Dermis microvascular lymphatic vessel endothelial cell (primary cell): ENCODE measurements at places on chromosomes 6 and 20.
A peak's percentile ranks its signal among the peaks of the same experiment; 100 is the strongest.

DNA sequence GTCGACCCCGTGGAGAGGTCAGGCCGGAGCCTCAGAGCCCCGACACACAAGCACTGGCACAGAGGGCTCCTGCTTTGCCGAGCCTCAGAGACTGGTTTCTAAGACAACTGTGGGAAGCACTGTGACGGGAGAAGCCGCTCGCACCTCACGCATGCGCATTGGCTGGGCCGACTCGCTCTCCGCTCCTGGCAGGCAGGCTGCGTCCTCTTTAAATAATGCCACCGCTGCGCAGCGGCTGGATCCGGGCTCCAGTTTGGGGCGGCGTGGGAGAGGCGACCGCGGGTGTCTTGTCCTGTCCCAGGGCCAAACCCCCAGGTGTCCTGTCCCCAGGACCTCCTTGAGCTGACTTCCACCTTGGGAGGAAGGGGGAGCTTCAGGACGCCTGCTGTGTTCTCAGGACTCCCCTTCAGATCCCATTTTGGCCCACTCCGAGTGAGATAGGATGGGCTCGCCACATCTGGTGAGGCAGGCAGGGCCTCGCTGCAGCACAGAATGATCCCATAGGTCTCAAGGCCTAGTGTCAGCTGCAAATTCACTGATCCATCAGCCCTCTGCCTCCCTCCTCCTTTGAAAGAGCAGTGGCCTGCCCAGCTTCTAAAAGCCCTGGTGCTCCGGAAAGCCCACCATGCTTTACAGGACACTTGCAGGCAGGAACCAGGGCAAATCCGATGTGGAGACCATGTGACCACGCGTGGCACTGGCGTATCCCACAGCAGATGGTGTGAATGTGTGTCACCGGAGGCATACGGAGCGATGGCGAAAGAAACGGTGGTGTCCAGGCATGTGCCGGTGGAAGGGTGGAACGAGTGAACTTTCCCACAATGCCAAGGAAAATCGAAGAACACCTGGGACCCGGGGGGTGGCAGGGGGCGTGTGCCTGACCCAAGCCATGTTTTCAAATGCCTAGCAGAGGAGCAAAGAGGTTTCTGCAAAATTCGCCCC is 169.3 kb upstream of the ZNF337 start:
- DNase-seq: peak; percentile 30

DNA sequence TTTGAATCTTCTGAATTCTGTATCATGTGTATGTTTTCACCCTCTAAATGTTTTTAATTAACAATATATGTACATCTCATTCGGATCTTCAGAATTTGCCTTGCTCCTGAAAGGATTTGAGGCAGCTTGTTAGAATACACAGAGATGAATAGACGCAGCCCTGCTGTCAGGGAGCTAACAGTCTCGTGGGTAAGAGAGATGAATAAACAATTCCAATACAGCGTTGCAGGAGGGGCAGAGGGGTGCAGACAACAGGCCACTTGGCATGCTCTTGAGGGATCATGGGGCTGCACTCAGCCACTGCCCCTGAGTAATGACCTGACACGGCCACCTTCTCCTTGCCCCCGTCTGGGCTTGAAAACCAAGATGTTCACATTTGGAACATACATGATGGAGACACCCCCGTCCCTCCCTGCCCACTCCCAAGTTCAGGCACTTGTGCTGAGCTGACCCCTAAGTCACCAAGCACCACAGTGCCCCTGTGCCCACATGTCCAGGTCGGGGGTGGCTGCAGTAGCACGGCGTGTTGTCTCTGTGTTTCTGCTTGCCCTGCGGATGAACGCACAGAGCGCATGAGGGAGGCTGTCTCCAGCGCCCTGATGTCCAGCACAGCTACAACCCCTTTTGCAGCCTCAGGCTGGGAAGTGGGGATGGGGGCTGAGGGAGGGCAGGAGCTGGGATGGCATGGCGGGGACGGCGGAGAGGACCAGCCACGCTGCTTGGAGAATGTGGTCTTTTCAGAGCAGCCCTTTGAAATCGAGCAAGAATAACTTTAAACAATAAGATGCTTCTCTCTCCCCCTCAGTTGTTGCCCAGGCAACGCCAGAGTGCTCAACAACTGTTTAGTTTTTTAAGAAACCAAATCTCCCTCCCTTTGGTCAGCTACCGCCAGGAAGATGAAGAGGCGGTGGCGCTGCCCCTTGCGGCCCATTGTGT is 33.0 kb upstream of the CDH22 start:
- DNase-seq: no peak

- DNase-seq: no peak
Measured at GRCh38 chr20:4299216-4299615, 283.9 kb upstream of the RNF24 start.

- no peak for DNase-seq
Measured at GRCh38 chr6:148904896-148905870, 158.4 kb downstream of the UST start.

DNA sequence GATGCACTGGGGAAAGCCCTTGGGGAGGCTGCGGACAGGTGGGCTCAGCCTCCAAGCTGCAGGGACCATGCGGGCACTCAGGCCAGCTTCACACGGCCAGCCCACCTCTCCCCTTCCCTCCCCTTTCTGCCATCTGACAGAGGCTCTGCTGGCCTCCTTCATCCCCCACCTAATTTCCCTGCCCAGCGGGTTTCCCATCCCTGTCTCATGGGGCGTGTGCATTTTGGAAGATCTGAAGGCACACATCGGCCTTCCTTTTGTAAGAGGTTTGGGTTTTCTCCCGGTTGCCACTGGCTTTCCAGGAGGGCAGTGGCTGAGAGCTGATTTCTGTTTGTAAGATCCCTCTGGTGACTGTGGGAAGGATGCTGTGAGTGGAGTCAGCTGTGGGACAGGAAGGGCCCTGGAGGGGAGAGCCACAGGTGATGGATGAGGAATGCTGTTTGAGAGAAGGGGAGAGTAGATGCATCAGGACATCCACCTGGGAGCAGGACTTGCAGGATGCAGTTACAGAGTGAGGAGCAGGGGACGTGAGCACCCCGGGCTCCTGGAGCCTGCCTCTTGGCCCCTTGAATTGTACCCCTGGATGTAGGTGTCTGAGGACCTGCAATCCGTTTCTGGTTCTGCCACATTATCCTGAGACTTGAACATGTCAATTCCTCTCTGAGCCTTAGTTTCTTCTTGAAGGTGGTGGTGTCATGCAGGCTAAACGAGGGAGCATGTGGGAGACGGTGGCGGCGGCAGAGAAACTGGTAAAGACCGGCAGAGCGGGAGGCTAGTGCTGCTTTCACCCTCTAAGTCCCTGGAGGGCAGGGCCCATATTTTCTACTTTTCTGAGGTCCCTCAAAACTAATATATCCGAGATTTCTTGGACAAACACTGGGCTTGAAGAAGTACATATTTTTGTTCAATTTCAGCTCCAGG is 5.9 kb upstream of the TUBB1 start:
- no peak for DNase-seq

DNA sequence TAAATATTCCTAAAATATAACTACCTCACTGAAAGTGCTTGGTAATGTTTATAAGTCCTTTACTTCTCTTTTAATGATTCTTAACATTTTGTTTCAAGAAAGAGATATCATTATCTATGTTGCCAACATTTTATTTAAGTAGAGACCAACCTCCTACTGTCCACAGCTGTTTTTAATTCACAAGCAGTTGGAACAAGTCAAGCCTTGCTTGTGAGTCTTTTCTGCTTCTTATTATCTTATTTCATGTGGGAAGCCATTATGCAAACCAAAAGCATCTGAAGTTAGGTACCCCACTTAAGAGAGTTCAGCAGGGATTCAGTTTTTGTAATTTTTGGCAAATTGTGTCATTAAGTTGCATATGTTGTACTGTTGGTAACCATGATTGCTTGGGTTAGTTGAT is 1714.5 kb downstream of the GRIK2 start:
- no peak for DNase-seq

DNA sequence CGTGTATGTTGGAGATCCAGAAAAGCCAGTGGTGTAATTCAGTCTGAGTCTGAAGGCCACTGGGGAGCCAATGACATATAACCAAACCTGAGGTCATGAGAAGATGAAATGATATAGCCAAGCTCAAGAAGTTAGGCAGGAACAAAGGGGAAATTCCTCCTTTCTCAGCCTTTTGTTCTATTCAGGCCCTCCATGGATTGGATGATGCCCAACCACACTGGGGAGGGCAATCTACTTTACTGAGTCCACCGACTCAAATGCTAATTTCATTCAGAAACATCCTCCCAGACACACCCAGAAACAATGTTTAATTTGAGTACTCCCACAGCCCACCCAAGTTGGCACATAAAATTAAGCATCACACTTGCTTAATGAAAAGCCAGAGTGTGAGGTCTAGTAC is 183.6 kb downstream of the GJA1 start:
- DNase-seq: no peak

DNA sequence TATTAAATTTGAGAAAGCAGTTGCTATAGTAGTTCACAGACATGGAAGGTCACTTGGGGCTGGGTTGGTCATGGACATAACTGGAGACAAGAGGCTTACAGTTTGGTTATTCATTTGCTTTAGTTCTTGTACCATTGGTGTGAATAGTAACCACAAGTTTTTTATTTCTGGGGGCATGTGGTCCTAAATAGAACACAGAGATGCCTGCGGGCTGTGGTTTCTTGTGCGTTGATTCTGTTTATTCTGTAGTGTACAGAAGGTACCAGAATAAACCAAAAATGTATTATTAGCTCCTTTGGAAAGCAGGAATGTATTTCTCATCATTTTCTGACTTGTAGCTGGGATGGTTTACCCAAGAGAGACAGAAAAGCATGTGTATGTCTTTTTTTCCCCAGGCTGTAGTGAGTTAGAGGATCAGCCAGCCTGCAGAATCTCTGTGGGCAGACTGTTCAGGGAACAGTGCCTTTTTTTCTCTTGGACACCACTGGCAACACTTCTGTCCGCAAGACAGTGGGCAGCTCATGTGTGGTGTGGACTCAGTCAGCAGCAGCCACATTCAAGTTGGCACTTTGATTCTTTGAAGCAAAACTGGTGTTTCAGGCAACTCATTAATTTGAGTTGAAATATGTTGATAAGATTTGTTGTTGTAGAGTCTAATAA is 122.1 kb downstream of the LRRC1 start:
- DNase-seq: no peak

DNA sequence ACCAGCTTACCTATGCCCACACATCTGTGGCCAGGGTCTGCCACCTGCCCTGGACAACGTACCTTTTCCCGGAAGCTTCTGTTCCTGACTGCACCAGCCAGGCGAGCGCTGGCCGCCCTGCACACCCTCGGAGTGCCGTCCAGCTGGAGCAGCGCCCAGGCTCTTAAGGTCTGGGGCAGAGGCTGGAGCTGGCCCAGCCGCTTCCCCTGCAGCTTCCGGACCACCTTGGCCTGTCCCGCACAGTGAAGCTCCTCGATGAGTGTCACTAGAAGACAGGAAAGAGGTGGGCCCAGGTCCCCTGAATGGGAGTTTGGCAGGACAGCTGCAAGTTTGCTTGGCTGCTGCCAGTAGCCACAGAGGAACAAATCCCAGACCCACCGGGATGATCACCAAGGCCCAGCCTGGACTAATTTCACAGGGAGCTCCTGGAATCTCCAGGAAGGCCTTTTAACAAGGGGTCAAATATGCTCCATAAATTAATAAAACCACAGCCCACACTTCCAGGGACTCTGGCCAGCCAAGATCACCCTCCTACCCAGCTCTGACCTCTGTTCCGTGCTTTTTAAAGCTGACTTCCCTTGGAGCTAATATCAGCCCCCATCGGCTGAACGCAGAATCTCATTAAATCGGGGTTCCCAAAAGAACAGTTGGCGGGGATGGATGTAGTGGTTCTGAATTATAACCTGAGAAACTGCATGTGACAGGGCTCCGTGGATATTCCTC is 82.3 kb downstream of the PTPN1 start:
- DNase-seq: peak; percentile 43

DNA sequence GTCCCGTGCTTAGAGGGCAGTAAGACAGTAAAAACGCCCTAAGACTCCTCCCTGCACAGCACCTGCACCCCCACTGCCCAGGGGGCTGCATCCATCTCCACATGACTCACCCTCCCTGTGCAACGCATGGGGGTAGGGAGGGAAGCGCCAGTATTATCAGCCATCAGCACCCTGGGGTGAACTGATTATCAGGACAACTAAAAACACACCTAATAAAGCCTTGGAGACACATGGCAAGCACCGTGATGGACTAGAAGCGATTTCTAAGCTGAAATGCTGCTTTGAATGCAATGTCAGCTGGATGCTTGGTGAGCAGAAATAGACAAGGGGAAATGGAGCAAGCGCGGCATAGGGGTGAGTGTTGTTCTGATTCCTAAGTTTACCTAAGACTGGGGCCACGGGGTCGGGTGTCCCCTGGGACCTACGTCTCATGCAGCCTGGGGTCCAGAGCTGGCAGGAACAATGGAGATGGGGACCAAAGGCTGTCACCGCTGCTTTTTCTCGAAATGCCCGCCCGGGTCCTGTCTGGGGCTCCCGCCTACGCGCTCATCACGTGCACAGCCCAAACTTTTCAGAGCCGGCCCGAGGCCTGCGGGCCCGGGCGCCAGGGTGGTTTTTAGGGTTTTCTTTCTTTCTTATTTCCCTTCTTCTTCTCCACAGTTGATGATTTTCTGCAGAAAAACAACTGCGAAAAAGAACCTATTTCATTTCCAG is 702 bp upstream of the TNFAIP3 start:
- DNase-seq: peak; percentile 32

DNA sequence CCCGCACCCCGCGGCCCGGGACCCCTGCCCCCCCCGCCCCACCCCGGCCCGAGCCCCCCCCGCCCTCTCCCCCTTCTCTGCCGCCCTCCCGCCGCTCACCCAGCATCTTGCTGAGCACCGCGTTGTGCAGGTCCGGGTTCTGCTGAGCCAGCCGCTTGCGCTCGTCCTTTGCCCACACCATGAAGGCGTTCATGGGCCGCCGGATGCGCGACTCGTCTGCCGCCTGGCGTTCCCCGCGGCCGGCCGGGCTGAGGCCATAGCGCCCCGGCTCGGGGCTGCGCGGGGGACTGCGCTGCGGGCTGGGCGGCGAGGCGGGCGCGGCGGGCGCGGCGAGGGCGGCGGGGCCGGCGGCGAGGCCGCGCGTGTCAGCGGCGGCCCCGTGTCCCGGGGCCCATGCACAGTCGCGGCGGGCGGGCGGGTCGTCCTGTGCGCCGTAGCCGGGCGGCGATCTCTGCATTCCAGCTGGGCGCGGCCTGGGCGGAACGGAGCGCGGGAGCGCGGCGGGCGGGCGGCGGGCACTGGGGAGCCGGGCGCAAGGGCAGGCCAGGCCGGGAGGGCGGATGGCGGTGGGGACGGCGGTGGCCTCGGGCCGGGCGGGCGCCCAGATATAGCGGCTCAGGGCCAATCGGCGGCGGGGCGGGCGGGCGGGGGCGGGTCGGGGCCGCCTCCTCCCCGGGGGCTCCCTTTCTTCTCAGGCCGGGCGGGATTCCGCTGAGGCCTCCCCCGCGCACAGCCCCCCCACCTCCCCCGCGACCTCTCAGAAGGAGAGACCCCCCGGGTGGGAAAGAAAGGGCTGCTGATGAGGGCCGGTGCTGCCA is at the start of gene SOX18:
TSS of gene SOX18 (minus strand) at position 580 of the 818 bp plus-strand sequence. CDS start at position 457, 123 bp downstream.
- DNase-seq: peak; percentile 81

GRCh38 chr6:44976677-44977641 is 351.2 kb upstream of the RUNX2 start:
- DNase-seq: no peak
